Stimulated activated naive CD4-positive, alpha-beta T cell treated with Interleukin-2 at 50 U/mL for 16 hours (primary cell): ENCODE measurements at places on chromosomes 4 and X.

GRCh38 chrX:117429501-117429900 is 687.1 kb downstream of the KLHL13 start:
- no peak for DNase-seq

DNA sequence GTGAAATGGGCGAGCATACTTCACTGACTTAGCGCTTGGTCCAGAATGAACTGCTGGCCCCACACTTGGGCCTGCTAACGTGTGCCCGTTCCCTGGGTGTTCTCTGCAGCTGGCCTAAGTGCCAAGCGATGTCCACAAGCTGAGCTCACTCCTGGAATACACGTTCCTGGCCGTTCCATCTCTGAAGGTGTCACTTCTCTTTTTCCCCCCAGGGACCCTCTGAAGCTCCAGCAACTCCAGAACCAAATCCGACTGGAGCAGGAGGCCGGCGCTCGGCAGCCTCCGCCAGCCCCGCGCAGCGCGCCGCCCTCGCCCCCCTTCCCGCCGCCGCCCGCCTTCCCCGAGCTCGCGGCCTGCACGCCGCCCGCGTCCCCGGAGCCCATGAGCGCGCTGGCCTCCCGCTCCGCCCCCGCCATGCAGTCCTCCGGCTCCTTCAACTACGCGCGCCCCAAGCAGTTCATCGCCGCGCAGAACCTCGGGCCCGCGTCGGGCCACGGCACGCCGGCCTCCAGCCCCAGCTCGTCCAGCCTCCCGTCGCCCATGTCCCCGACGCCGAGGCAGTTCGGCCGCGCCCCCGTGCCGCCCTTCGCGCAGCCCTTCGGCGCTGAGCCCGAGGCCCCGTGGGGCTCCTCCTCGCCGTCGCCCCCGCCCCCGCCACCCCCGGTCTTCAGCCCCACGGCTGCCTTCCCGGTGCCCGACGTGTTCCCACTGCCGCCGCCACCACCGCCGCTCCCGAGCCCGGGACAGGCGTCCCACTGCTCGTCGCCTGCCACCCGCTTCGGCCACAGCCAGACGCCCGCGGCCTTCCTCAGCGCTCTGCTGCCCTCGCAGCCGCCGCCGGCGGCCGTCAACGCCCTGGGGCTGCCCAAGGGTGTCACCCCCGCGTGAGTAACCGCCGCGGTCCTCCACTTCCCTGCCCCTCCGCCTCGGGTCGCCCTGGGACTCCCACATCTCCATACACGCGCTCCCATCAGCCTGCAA is 132.3 kb downstream of the CBR4 start:
- no peak for DNase-seq

DNA sequence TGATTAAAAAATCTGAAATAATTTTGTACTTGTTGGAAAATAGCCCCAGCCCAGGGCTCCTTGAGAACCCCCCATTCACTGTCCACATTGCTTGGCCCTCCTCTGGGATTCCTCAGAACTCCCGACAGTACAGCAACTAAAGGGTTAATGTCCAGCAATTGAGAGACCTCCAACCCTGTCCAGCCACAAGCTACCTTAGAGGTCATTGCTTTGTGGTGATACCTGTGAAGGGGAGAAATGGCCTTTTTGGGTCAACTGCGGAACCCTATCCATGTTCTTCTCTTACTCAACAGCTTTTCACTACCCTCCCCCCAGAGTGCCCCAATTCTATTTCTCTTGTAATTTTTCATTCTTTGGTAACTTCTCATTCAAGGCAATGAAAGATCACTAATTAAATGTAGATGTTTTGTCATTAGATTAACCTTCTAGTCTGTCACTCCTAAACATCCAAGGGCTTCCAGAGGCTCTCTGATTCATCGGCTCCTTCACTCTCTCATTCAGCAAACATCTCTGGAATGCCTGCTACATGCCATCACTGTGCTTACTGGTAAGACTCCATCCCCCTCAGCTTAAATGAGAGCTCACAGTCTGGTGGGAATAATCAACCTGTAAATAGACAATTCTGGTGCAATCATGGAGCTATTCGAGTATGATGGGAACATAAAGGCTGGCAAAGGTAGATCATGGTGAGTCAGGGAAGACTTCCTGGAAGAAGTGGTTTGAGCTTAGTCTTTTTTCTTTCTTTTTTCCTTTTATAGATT is 241.4 kb upstream of the PGRMC2 start:
- no peak for DNase-seq

DNA sequence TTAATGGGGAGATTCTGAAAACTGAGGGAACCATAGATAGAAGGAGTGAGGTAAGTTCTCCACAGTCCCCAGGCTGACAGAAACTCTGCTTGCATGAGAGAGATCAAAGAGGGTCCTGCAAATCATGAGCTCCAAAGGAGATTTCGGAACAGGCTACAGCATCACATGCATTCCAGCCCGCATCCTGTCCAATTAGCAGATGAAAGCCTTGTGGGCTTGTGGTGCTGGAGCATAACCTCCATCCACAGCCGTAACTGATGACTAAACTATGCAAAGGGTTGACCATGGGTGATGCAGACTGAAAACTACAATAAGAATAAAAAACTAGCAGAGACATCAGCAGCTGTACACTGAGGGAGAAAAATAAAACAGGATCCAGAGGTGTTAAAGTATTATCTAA is 654.5 kb downstream of the TLL1 start:
- no peak for DNase-seq

DNA sequence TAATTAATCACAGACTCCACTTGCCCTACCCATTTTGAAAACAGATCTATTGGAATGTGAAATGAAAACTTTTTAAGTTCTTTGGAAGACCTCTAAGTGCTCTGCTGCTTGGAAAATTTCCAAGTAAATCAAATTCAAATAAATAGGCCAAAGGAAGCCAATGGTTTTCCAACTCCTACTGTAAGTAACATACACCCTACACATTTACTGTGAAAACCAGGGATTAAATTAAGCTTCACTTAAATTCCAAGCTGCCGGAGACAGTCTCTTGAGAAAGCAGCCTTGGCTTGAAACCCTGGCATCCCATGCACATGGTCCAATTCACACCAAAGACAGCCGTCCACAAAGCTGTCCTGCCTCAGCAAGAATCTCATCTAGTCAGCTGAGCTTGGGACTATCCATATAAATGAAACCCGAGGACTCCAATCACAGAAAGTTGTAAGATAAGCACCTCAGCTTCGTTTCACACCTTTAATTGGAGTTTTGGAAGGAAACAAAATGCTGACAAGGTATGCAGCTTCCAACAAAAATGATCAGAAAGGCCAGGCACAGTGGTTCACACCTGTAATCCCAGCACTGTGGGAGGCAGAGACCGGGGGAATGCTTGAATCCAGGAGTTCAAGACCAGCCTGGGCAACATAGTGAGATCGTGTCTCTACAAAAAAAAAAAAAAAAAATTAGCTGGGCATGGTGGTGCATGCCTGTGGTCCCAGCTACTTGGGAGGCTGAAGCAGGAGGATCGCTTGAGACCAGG is 88.6 kb downstream of the APBB2 start:
- DNase-seq, result no peak

GRCh38 chrX:97322401-97322800 is 438.7 kb downstream of the RPA4 start:
- DNase-seq, result no peak

DNA sequence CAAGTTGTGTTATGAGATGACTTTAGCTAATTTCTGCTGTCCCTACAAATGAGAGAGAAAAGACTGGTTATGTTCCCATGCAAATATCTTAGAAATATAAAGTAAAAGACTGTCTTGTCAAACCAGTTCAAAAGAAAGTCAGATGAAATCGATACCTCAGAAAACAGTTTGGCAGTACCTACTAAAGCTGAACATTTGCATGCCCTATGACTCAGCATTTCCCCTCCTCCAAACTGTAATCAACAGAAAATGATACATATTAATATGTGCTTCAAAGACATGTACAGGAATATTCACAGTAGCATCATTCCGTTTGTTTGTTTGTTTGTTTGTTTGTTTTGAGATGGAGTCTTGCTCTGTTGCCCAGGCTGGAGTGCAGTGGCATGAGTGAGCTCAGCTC is 90.3 kb downstream of the ARX start:
- DNase-seq, result no peak

DNA sequence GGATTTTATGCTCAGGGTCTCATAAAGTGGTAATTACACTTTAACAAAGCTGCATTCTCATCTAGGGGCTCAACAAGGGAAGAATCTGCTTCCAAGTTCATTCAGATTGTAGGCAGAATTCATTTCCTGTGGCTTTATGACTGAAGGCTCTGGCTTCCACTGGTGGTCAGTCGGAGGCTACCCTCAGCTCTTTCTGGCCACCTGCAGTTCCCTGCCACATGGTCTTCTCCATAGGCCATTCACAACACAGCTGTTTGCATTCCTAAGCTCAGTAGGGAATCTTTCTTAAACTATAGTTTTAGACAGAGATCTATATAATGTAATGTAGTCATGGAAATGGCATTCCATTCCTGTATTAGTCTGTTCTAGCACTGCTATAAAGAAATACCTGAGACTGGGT is 973.0 kb upstream of the SLIT2 start:
- DNase-seq, result no peak

DNA sequence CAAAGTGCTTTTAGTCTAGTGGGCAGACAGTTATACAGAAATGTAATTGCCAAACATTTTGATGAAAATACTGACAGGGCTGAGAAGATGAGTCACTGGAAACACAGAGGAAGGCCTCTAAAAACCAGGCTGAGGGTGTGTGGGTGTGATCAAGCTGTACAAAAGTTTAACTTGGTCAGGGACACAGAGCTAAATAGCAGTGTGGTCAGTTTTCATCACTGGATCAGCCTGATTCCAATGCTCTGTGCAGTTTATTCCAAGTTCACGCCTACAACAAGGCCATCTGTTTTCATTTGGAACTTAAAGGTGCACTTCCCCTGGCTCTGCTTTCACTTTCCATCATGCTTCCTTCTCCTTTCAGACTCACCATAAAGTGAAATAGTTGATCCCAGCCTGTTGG is 10.6 kb downstream of the CENPVL3 start:
- no peak for DNase-seq

DNA sequence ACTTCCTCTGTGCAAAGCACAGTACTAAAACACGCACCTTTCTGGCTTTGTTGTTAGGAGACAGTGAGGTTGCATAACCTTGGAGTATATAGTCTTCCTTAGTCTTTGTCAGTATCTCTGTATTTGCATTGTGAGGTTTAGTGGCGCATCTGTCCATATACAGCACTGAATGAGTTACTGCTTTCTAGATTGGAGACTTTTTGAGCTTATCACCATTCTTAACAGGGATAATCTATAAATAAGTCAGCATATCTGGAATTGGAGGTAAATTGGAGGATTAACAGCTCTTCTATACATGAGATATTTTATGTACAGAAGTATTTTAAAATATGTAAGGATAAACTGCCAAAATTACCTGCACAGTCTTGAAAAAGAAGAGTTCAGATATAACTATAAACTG is 4.3 kb downstream of the FHDC1 start:
- no peak for DNase-seq

DNA sequence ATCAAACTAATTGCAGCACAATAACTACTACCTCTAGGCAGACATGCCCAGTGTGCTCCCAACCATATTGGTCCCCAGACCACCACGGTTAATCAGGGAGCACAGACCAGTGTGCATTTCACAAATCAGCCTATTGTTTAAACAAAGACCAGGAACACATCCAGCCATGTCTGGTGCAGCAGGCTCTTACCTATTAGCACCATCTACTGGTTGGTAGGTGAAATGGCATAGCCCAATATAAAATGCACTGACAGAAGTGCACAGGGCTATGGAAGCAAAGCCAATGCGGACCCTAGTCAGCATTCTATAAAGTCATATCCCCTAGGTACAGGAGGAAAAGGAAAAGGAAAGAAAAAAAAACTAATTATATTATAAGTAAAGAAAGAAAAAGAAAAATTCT is 15.5 kb upstream of the CYLC1 start:
- no peak for DNase-seq

DNA sequence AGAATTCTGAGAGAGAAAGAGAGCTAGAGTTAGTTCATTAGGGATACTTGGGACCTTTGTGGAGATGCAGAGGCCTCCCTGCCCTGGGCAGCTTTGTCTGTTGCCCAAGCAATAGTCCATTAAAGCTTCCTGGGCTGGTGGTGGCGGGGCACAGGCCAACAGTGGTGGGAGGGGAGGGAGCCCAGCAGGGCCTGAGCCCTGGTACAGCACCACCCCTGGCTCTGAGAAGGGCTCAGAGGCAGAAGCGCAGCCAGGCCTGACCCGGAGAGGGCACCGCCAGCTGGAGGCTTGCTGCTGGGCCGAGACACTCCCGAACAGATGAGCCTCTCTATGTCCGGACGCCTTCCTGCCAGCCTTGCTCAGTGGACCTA is 65.3 kb downstream of the EFNB1 start:
- DNase-seq, result no peak

DNA sequence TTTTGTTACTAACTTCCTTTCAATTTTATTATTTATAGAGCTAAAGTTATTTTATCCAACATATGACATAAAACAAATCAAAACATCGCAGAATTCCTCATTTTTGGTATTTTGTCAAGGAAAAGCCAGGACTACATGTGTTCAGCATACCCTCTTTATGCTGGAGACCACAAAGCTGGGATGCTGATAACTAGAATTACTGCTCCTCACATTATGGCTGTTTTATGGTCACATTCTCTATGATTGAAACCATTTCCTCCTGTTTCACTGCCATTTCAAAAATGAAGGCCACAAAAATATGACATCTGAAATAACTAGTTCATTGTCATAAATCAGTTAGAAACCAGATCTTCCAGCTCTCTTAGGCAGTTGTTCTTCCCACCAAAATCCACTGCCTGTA is 41.7 kb downstream of the KLHL34 start:
- no peak for DNase-seq

DNA sequence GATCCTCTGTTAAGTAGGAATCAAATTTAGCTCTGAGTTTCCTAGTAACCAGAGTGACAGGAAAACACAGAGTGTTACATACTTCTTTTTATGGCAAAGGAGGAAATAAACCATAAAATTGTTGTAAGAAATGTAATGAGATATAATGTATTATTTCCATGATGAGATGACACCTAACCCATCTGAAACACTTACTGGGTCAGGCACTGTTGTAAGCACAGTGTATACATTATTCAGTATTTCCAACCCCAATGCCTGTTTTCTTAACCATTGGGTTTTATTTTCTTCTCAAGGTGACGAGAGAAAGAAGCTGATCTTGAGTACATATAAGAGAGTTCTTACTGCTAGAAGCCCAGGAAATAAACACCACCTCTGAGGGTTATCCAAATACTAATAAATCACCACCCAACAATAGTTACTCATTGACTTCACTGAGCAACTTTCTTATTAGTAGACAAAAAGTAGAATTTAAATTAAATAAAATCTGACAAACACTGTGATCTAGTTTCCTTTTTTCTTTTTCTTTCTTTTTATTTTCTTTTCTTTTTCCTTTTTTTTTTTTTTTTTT is 4.2 kb upstream of the ENAM start:
- no peak for DNase-seq
